ENCODE measurements at places on chromosomes 2 and 18.

DNA sequence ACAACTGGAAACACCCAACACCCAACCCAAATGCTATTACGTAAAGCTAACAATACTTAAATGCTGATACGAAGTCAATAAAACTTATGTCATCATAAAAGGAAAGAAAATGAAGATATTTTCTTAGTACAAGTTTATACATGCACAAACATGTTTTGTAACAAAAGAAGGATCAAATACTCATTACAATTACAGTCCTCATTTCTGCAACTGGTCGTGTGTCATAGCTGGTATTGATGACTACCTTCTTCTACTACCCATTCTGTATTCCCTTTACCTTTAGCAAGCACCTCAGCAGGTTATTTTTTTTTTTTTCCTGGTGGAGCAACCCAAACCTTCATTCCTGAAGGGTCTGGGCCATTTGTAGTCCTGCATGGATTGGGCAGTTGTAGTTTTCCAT, 1298.5 kb downstream of the SUCLG1 start:
- no peak for DNase-seq

DNA sequence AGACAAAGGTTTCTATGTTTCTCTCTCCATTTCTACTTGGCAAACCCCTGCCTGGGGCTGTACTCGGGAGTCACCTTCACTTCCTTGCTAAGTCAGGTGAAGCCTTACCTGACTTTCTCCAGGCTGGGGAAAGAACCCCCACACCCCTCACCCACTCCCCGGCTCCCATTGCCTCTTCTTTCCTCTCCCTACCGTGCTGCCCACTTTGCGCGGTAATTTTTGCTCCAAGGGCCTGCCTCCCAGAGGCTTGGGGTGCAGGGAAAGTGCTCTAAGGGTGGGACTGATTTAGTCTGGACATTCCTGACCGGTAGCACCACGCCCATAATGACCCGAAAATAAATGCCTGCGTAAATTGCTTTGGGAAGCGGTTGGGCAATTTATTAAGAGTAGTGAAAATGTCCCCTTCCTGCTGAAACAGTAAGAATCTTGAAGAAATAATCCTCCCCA, 49.1 kb upstream of the ATP6V1B1 start:
- no peak for DNase-seq

DNA sequence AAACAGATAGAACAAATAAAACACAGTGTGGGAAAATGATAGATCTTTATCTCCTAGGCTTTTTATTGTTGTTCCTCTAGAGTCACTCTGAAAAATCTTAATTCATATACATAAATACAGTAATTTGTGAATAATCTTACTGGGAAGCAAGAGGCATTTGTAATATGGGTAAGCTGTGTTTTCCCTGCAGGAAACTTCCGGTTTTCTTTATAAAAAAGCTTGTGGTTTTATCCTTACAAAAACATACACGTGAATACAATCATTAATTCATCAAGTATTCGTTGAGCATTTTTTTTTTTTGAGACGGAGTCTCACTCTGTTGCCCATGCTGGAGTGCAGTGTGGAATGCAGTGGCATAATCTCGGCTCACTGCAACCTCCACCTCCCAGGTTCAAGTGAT, 1312.8 kb upstream of the ZEB2 start:
- DNase-seq: no peak

GRCh38 chr18:64809801-64810200, 660.9 kb upstream of the LINC00305 start:
- no peak for DNase-seq

- no peak for DNase-seq
These were observed 56.2 kb downstream of the EMILIN2 start for GRCh38 chr18:2903006-2903405.

GRCh38 chr2:28413152-28413898, 20.7 kb downstream of the FOSL2 start:
- no peak for DNase-seq

- no peak for DNase-seq
These were observed 33.9 kb upstream of the SIX2 start for GRCh38 chr2:45043174-45043573.

DNA sequence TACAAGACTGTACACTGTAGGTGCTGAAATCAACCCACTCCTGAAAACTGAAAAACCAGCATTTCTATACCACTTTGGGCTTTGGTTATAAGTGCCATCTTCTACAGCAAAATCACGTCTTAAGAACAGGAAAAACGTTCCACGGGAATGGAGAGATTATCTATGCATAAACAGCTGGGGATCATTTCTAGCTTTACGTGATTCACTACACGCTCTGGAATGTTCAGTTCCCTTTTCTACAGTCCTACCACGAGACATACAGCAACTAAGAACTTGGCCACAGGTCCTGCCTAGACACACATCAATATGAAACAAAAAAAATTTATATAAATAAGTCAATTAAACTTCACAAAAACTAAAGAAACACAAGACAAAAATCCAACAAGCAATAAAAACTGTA, 3.6 kb downstream of the CXCR4 start:
- no peak for DNase-seq

DNA sequence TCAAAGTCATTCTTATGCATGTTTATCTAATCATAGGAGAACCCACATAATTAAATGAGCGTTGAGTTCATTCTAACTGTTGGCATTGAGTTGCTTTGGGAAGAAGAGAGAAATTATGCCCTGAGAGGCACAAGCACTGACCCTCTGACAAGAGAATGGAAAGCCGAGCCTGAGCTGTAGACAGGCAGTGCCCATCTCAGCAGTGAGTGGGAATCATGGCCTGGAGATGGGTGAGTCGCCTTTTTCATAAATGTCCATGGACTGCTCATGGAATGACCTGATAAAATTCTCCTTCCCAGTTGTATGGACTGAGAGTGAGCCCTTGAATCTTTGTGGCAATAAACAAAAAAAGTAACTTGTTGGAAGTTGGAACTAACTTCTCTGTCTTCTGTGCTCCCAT, 21.4 kb upstream of the MYO3B start:
- no peak for DNase-seq

- no peak for DNase-seq
These were observed 65.7 kb upstream of the CNGA3 start for GRCh38 chr2:98280376-98281102.

DNA sequence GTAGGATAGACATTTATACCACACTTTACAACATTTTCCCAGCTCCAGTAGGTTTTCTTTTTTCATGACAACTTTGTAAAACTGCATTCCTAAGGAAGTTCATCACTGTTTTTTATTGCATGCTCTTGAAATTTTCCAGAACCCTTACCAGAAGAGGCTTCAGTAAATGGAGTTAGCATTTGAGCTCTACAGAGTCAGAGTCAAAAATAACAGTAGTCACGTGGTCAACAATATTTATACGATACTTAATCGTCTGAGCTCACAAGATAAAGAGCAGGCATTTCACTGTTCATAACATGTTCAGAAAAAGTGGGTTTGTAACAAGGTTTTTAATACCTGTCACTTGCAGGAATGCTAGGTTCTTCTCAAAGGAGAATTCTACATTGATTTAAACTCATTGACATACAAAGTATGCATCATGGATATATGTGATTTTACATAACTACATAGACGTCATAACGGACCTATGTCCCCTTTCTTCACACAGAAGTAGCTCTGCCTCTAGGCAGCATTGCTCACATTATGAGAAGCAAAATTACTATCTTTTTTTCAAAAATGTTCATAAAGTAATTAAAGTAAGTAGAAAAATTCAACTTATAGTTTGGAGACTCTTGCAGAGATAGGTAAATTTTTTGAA, 187.0 kb upstream of the COL3A1 start:
- no peak for DNase-seq

DNA sequence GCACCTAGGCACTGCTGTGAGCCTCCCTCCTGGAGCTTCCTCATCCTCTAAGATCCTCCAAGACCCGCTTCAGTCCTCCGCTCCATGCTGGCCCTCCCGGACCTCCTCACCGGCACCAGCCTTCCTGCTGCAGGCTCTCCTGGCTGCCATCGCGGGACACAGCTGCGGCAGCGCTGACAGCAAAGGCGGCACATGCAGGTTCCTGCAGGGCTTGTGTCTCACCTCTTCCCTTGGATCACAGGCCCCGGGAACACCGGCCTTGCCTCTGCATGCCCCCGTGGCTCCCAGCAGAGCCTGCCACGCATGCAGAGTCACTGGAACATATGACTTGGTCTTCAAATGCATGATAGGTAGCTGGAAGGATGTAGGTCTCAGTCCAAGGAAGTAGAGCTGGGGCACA, 67.2 kb downstream of the PTGR3 start:
- no peak for DNase-seq

- no peak for DNase-seq
These were observed 117.6 kb downstream of the ZNF407 start for GRCh38 chr18:74715306-74715705.

DNA sequence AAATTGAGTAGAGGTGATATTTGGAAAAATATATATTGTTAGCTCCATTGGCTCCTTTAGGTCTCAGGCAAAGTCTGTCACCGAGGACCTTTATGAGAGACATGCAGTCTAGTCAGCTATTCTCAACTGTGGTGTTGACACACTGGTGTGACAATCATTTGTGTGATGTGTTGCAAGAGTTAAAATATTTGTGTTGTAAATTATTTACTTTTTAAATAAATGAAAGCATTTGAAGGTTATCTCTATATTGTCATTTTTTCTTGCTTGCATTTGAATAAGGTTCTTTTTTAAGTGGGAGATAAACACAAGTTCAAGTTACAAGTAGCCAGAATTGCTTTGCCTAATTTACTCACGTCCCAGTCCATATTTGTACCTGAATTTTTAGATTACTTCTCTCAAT, 4.3 kb downstream of the REL start:
- no peak for DNase-seq

- DNase-seq: no peak
These were observed 218.6 kb downstream of the EXOC6B start for GRCh38 chr2:72607189-72607588.

DNA sequence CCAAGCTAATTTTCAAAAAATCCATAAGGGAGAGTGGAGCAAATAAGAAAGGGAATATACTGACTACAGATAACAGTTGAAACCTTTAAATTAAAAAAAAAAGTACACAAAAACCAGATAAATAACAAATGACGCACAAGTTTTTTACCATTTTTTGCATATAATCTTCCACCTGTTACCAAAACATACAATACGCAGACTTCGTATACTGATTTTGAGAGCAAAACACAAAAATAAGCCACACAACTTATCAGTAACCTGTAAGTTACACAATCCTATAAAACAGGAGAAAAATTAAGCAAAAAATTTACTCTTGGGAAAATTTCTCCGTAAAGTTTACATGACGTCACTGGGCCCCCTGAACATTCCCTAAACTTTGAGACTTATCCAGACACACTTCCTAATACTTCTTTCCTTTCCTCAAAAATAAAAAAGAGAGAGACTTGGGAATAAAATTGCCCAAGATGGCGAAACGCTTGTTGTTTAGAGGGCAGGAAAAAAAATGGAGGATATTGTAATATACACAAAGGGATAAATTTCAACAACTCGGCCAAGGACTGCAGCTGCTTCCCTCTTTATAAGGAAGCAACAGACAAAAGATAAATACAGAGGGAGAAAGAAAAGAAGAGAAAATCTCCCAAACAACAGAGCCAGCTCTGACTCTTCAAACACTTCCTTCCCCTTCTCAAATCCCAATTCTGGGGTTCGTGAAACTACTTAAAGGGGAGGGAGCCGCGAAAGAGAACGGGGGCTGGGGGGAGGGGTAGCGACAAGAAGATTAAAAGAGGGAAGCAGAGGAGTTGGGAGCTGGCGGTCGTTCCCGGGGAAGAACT, 1.6 kb downstream of the BAZ2B start:
- DNase-seq: no peak

DNA sequence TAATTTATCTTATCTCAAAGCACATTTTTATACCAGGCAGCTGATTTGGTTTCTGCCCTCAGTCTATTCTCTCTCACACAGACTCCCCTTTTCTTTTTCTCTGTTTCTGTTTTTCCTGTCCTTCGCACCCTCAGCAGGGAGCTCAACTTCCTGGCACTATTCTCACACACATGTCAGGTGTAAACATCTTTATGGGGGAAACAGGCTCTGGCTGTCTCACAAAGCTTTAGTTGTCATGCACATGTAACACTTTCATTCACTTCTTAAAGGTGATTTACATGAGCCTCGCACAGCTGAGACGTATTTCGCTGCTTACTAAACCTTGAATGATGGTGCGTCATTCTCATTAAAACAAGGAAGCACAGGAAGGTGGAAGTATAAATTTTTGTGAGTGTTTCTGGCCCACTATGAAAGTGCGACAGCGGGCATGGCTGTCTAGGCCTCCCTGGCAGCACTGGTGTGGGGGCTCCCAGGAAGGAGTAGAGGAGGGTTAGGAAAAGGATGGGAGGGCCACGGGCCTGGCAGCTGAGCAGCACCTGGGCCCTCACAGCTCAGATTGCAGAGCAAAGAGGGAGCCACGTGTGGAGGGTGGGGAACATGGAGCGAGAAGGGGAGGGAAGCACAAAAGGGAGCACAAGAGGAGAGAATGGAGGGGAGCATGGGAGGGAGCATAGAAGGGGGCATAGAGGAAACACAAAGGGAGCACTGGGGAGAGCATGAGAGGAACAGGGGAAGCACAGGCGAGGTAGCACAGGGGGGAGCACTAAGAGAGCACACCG, 46.2 kb upstream of the SNTG2 start:
- no peak for DNase-seq

DNA sequence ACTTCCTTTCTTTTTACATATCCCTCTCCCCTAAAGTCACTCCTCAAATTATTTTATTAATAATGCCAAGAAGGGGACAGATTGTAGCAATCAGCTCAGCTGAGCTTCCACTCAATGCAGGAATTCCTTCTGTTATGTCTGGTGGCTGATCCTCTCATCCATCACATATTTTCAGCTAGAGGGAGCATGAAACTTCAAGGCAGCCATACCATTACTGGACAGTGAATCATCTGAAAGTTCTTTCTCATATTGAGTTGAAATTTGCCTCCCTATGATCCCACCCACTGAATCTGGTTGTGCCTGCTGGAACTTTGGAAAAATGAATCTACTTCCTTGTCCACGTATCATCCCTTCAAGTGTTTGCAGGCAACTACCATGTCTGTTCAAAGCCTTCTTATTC, 11.2 kb downstream of the ZNF385B start:
- no peak for DNase-seq

DNA sequence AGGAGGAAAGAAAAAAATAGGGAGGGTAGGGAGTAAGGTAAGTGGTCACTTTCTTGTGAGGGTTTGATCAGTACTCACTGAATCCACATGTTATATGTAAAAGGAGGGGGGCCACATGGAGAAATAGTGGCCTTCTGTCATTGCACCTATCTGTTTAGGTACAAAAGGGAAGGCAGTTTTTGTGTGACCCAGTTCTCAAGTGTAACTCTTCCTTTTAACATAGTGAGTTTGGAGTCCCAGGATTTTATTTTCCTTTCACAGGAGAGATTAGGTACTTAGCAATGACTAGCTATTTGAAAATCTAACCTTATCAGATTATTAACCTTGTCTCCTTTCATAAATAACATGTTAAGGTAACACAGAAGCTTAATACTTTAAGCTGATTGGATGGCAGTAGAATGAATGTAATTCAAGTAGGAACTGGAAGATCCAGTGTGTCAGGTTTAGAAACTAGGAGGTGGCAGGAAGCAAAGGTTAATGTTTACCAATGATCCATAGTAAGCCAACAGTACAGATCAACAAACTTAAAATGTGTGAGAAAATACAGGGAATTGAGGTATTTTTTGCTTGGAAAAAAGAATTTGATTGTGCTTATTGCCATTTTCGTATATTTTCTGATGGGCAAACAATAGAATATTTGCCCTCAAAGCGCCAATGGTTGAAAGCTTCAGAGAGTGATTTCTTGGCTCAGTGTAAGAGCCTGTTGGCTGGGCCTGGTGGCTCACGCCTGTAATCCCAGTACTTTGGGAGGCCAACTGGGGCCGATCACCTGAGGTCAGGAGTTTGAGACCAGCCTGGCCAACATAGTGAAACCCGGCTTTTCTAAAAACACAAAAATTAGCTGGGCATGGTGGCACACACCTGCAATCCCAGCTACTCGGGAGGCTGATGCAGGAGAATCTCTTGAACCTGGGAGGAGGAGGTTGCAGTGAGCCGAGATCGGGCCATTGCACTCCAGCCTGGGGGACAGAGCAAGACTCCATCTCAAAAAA, 11.3 kb downstream of the HNMT start:
- DNase-seq: no peak

Data from activated CD4-positive, alpha-beta T cell treated with anti-CD3 and anti-CD28 coated beads, Interleukin-2, amount 50 U/mL, for 16 hours (primary cell).